Neural progenitor cell (in vitro differentiated cells): ENCODE measurements at places on chromosomes 4 and X. TPM values are rescaled to one million over a fixed set of nuclear protein-coding genes. Genes with fewer than 3 reads are reported as not detected.
A peak's percentile ranks its signal among the peaks of the same experiment; 100 is the strongest.

DNA sequence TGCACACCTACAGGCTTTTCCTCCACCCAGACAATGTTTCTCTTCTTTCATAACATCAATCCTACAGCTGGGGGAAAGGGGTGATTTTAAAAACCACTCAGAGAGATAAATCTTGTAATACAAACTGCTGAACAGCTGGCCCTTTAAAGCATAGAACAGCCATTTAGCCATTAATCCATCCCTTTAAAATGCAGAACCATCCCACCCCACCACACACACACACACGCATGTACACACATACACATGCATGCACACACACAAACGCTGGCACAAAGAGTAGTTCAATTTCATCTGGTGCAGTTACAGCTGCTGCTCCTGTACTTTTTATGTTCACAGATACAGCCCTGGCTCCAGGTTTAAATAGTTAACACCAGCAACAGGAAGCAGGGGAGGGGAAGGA lies 426.1 kb downstream of the MID1IP1 start:
- DNase-seq, result no peak
- no peak overlapping the region for H3K27ac ChIP-seq
- no peaks in the 10 kb centered on the region for H3K27me3 ChIP-seq

DNA sequence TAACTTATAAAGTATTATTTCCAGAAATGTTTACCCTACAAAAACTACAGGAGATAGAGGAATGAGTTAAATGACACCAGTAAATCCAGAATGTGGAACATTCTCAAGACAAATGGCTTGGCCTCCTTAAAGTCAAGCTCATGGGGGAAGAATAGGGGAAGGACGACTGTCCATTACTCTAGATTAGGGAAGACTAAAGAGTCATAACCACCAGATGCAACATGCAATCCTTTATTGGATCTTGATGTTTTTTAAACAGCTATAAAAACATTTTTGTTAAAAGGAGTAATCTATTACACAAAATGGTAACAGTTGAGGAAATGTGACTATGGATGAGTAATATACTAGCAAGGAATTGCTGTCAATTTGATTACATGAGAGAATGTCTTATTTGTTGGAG lies 11.1 kb downstream of the ACOT9 start:
- H3K36me3 ChIP-seq, result no peaks in the 10 kb centered on the region
- no peak overlapping the region for H3K4me3 ChIP-seq
- no peak for DNase-seq
- H3K27ac ChIP-seq, result no peak overlapping the region
- no peaks in the 10 kb centered on the region for H3K27me3 ChIP-seq

- no peaks in the 10 kb centered on the region for H3K4me1 ChIP-seq
- no peaks in the 10 kb centered on the region for H3K27me3 ChIP-seq
- H3K27ac ChIP-seq, result no peak overlapping the region
- H3K36me3 ChIP-seq, result no peaks in the 10 kb centered on the region
- no peak overlapping the region for H3K4me3 ChIP-seq
Measured at GRCh38 chrX:915427-916229, 285.0 kb downstream of the SHOX start.

- H3K4me3 ChIP-seq, result no peak overlapping the region
- DNase-seq, result no peak
- no peak overlapping the region for H3K27ac ChIP-seq
- H3K4me1 ChIP-seq, result no peaks in the 10 kb centered on the region
Measured at GRCh38 chr4:175678451-175678850, 133.6 kb downstream of the GPM6A start.

- no peak overlapping the region for H3K4me3 ChIP-seq
- no peaks in the 10 kb centered on the region for H3K4me1 ChIP-seq
- no peaks in the 10 kb centered on the region for H3K36me3 ChIP-seq
- DNase-seq, result no peak
Measured at GRCh38 chr4:97374526-97374925, 768.8 kb downstream of the STPG2 start.

GRCh38 chrX:140177821-140178220 lies 212.5 kb upstream of the CXorf66 start:
- H3K4me3 ChIP-seq, result no peak overlapping the region
- peak; percentile 48 for DNase-seq
- no peaks in the 10 kb centered on the region for H3K27me3 ChIP-seq
- H3K4me1 ChIP-seq, result peaks cover 31% of the 10 kb centered on the region
- H3K27ac ChIP-seq, result no peak overlapping the region

GRCh38 chrX:140050906-140051305 lies 85.6 kb upstream of the CXorf66 start:
- no peak overlapping the region for H3K27ac ChIP-seq
- H3K4me3 ChIP-seq, result no peak overlapping the region
- no peaks in the 10 kb centered on the region for H3K36me3 ChIP-seq
- H3K4me1 ChIP-seq, result peaks cover 12% of the 10 kb centered on the region
- no peak for DNase-seq

DNA sequence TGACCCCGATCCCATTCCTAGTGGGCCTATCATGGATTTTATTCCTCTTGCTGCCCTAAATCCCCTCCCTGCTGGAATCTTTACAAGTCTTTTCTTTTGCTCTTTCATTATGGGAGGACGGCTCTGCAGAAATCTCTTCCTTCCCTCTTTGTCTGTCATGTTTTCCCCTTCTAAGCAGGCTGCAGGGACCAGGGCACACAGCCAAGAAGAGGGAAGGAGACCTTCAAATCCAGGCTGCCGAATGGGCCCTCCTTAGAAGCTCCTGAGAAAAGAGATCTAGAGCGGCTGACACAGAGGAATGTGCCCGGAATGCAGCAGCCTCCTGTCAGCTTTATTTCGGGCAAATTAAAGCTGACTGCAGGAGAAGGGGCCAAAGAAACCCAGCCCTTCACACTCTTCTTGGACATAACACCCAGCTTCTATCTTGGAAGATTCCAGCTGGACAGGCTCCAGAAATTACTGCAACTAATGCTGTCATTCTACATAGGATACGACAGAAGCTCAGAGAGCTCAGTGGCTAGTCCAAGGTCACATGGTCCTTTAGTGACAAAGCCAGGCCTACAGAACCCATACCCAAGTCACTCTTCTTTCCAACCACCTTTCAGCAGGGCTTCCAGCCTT lies 187.8 kb upstream of the NHS start:
- no peak overlapping the region for H3K4me3 ChIP-seq
- H3K27me3 ChIP-seq, result no peaks in the 10 kb centered on the region
- H3K36me3 ChIP-seq, result no peaks in the 10 kb centered on the region
- H3K27ac ChIP-seq, result no peak overlapping the region
- H3K4me1 ChIP-seq, result peaks cover 4% of the 10 kb centered on the region

DNA sequence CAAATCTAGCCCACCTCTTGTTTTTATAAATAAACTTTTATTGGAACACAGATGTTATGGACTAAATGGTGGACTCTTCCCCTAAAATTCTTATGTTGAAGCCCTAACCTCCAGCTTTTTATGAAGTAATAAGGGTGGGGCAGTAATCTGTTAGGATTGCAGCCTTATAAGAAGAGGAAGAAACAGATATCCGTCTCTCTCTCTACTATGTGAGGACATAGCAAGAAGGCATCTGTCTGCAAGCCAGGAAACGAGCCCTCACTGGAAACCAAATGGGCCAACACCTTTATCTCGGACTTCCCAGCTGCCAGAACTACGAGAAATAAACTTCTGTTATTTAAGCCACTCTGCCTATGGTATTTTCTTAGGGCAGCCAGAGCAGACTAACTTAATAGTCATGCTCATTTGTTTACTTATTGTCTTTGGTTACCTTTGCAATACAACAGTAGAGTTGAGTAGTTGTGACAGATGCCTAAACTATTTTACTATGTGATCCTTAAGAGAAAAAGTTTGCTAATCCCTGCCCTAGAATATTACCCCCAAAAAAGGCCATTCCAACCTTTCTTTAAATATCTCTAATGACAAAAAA lies 67.4 kb downstream of the MANBA start:
- H3K27ac ChIP-seq, result no peak overlapping the region
- DNase-seq, result no peak
- H3K4me3 ChIP-seq, result no peak overlapping the region
- H3K36me3 ChIP-seq, result peaks cover 7% of the 10 kb centered on the region
- H3K27me3 ChIP-seq, result no peaks in the 10 kb centered on the region
- H3K4me1 ChIP-seq, result no peaks in the 10 kb centered on the region

GRCh38 chr4:13371048-13371447 lies 113.1 kb downstream of the RAB28 start:
- no peak overlapping the region for H3K27ac ChIP-seq
- H3K4me3 ChIP-seq, result no peak overlapping the region
- DNase-seq, result no peak
- H3K27me3 ChIP-seq, result no peaks in the 10 kb centered on the region
- no peaks in the 10 kb centered on the region for H3K4me1 ChIP-seq

DNA sequence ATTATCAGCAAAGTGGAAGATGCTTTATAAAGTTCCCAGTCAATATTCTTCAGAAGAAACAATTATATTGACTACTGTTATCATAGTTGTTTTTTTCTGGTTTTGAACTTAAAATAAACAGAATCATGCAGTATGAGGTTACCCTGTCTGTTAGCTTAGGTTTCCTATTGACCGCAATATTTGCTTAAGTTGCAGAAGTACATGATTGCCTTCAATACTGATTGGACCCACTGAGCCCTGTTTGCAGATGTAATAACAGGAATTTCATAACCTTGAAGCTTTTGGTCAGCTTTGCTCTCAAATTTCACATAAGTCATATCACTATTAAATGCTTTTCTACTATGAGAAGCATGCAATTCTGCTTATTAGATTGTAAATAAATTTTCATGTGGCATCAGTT lies 229.1 kb upstream of the FSTL5 start:
- H3K27ac ChIP-seq, result no peak overlapping the region
- H3K4me1 ChIP-seq, result no peaks in the 10 kb centered on the region
- DNase-seq, result no peak
- no peak overlapping the region for H3K4me3 ChIP-seq
- H3K27me3 ChIP-seq, result no peaks in the 10 kb centered on the region
- no peaks in the 10 kb centered on the region for H3K36me3 ChIP-seq

- no peak overlapping the region for H3K27ac ChIP-seq
- DNase-seq, result no peak
- H3K36me3 ChIP-seq, result no peaks in the 10 kb centered on the region
- no peaks in the 10 kb centered on the region for H3K4me1 ChIP-seq
Measured at GRCh38 chrX:65706041-65706828, 38.8 kb downstream of the MSN start.

GRCh38 chr4:56241500-56241899 lies 145.8 kb downstream of the AASDH start:
- H3K4me1 ChIP-seq, result peaks cover 6% of the 10 kb centered on the region
- no peak for DNase-seq
- H3K36me3 ChIP-seq, result no peaks in the 10 kb centered on the region
- H3K4me3 ChIP-seq, result no peak overlapping the region
- no peak overlapping the region for H3K27ac ChIP-seq

- H3K36me3 ChIP-seq, result no peaks in the 10 kb centered on the region
- H3K4me1 ChIP-seq, result peaks cover 29% of the 10 kb centered on the region
- no peak overlapping the region for H3K4me3 ChIP-seq
- peak; percentile 54 for DNase-seq
- no peaks in the 10 kb centered on the region for H3K27me3 ChIP-seq
- no peak overlapping the region for H3K27ac ChIP-seq
Measured at GRCh38 chr4:24657768-24658617, 73.6 kb upstream of the DHX15 start.

GRCh38 chr4:19913650-19914049 lies 338.1 kb upstream of the SLIT2 start:
- no peaks in the 10 kb centered on the region for H3K27me3 ChIP-seq
- DNase-seq, result no peak
- H3K27ac ChIP-seq, result no peak overlapping the region
- no peaks in the 10 kb centered on the region for H3K36me3 ChIP-seq

The CYBB gene
- total RNA-seq, result 0.28 TPM in 1 of 2 replicates, not detected in the other

The PHOX2B gene
- total RNA-seq, result not detected in 2 replicates

The NLRP2B gene
- total RNA-seq, result not detected in 2 replicates

The EVC2 gene
- 6.1 and 8.0 TPM in 2 replicates for total RNA-seq

The USP17L29 gene
- total RNA-seq, result not detected in 2 replicates
